ENCODE measurements at places on chromosomes 2 and 18.

DNA sequence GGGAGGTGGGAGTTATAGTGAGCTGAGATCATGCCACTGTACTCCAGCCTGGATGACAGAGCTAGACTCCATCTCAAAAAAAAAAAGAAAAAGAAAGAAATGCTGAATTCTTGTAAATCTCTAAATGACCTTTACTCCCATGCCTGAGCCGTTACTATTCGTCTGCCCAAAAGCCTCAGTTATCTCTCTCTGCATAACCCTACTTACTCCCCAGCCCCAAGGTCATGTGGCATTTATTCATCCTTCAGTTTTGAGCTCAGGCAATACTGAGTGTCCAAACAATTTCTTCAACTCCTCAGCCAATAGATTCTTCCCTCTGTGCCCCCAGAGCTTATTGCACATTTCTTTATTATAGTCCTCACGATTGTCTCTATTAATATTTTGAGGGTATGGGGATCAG is 28.8 kb downstream of the RAB1A start:
- DNase-seq, result no peak

- no peak for DNase-seq
These were observed 199.3 kb downstream of the SH3BP4 start for GRCh38 chr2:235151152-235151551.

DNA sequence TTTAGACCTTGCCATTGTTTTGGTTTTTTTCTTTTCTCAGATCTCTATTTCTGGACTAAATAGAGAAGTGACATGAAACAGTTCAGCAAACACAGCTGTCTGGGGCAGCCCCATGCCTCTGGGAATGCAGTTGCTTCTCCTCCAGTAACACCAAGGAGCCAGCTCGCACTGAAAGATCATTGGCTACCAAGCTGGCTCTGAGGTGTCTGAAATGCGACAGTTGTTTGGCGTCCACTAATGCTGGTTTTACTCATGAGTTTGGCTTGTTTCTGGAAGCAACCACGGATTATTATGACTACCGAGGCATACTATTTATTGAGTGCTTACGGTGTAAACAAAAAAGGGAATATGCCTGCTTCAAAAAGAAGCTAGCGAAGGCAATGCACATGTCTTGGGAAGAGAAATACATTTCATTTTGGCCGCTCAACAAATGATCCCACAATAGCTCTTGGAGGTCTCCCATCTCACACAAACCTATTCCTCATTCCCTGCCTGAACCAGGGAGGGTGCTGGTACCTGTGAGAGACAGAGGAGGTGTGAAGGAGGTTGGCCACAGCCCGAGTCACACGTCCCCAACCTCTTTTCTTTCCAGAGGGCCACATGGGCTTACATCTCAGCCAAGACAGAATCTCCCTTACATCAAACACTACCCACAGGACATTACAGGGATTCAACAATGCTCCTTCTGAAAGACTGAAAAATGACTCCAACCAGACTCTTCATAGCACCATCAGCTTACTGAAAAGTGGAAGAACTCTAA is 37.5 kb upstream of the NEB start:
- DNase-seq, result no peak

DNA sequence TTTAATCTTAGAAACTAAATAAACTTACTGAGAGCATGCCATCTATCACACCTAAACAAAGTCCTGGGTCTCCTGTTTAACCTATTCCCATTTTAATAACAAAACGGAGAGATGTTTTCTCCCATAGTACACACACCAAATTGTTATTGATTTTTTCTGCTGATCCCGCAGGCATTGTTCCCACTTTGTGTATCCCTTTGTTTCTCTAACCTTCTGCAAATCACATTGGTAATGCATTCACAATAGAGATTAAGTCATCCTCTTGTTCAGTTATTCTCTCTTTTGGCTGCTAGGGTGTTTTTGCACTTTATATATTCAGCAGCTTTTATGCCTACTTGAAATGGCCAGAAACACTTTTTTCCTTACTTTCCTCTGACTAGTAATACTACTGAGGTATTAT is 1071.9 kb upstream of the CDH2 start:
- DNase-seq, result no peak

DNA sequence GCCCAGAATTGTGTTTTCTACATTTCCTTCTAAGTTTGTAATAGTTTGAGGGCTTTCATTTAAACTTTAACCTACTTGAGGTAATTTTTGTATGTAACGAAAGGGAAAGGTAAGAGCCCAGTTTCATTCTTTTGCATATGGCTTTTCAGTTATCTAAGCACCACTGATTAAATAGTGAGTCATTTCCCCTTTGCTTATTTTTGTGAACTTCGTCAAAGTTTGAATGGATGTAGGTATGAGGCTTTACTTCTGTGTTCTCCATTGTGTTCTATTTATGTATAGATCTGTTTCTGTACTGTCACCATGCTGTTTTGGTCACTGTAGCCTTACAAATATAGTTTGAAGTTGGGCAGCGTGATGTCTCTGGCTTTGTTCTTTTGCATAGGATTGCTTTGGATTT is 944.8 kb upstream of the CNTNAP5 start:
- DNase-seq, result no peak

DNA sequence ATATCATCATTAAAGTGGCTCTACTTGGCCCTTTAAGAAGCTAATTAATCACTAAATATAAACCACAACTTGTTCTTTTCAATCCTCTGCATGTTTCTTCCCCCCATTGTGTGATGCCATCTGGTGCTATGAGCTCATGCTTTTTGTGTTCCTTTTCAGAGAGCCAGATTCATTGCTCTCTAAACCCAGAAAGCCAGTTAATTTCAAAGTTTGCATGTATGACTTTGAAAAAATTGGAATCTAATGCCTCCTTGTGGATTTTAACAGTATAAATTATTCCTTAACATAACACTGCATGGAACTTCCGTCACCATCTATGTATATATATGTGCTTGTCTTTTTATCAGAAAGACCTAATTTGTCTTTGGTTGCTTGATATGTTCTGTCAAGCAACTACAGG is 31.1 kb downstream of the TMEM178A start:
- no peak for DNase-seq

DNA sequence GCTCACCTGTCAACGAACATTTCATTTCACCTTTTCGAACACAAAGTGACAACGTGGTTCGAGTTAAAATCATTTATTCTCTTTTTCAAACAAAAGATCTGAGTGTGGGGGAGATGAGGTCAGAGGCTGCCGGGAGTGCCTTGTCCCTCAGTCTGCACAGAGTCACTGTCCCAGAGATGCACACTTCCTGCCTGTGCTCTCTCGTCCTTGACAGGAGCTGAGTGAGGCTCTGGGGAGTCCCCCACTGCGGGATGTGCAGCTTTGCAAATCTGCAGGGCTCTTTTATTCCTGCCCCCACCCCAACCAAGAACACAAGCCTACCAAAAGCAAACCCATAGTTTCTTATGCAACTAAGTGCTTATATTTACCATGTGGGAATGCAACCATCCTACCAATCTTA is 497.8 kb downstream of the EIPR1 start:
- DNase-seq, result no peak

GRCh38 chr2:169001116-169001815 is 29.9 kb downstream of the ABCB11 start:
- DNase-seq, result no peak

- DNase-seq, result no peak
These were observed 121.2 kb downstream of the TCF4 start for GRCh38 chr18:55466789-55467188.

DNA sequence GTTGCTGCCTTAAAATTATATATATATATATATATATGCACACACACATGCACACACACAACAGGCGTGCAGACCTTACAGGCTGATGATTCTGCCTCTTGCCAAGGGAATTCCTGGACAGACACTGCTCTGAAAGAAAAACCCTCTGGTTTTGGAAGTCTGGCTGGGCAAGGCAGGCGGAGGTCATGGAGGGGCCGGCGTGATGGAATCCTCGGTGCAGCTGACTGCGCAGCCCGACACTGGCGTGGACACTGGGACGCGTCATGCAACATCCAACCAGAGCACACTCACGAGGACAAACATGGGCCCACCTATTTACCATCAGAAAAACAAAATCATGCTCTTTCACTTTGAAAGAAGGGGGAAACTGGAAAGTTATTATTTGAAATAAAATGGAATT is 235.3 kb downstream of the ZNF516 start:
- no peak for DNase-seq

GRCh38 chr2:231369580-231370428 is 25.7 kb upstream of the B3GNT7 start:
- no peak for DNase-seq

GRCh38 chr2:31003749-31004148 is 134.5 kb downstream of the GALNT14 start:
- no peak for DNase-seq

GRCh38 chr2:71008342-71008741 is 13.7 kb upstream of the TEX261 start:
- DNase-seq, result no peak

- DNase-seq, result no peak
These were observed 187.4 kb downstream of the ARL4C start for GRCh38 chr2:234309431-234309830.

GRCh38 chr18:67376372-67376771 is 140.1 kb downstream of the DSEL start:
- no peak for DNase-seq

DNA sequence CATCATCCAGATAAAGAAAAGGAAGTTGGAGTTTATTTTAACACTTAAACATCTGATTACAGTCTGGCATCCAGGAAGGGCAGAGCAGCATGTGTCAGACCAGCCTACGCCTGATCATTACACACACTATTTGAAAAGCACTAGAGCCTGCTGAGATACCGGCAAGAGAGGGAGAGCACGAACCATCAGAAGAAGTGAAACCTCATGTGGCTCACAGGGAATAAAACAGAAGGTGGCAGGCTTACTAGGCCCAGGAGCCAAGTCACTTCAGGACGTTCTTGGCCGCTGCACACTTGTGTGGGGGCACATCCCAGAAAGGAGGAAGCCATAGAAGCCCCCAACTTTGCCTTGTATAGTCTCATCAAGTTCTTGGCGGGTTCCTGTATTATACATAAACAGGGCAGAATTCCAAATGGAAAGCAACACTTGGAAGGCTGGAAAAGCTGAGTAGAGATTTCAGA is 105.5 kb downstream of the UGGT1 start:
- no peak for DNase-seq

DNA sequence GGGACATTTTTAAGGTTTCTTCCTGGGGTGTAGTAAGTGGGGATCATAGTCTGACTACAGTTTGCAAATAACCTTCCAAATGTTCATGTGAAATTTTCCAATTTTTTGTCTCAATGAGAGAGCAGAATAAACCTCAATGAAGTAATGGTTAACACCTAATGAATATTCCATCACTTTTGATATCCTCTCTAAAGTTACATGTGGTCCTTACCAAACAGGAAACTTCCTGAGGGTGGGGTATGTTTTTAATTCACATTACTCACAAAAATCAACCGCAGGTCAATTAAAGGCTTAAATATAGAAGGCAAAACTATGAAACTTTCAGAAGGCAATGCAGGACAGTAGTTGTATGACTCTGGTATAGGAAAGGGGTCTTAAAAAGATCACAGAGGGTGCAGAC is 13.2 kb downstream of the ZNF407 start:
- no peak for DNase-seq

GRCh38 chr18:63646936-63647335 is 2.9 kb upstream of the SERPINB4 start:
- DNase-seq, result no peak

DNA sequence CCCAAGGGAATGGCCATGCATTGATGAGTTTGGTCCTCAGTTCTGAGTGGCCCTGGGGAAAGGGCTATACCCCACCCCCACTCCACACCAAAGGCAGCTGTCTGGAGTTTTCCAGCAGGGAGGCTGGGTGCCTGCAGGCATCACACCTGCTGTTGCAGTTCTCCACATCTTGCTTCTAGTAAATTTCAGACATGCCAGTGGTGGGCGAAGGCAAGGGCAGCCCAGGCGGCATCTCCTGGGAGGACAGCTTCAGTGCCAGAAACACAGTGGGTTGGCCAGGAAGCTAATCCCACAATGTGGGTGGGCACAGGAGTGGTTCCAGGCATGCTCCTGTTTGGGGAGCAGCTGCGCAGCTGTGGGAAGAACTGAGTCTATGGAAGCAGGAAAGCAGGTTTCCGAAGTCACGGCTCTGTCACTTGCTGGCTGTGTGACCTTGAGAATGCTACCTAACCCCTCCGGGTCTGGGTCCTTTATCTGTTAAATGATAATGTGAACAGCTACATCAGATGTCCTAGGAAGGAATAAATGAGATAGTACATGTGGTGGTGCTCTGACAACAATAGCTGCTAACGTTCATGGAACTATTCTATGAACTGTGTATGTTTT is 84.6 kb upstream of the SPTBN1 start:
- no peak for DNase-seq

DNA sequence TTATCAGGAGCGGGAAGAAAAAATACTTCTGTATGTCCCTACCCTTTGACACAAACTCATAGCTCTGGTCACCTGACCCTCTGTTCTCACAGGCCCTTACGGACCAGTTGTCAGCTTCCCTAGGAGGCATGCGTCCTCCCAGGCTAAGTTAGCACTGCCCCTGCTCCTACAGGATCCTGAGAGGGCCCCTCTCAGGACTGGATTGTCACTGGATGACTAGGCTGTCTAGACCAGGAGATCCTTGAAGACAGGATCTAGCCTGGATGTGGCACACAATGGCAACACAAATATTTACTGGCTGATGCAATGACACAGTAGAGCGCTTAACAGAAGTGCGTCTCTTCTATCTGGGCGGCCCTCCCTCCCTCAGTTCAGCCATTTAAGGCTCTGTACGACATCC is 7.7 kb downstream of the FAM228A start:
- DNase-seq, result no peak

GRCh38 chr2:239677453-239678185 is 276.8 kb upstream of the HDAC4 start:
- no peak for DNase-seq

Measured in stimulated activated CD8-positive, alpha-beta memory T cell treated with anti-CD3 and anti-CD28 coated beads, Interleukin-15, amount 100 ng/mL, for 48 hours (primary cell).